ENCODE measurements at places on chromosomes 7 and 10.

- H3K4me1 ChIP-seq: no peaks in the 10 kb centered on the region
- no peaks in the 10 kb centered on the region for H3K36me3 ChIP-seq
- H3K4me3 ChIP-seq: no peak overlapping the region
- no peak overlapping the region for H3K27ac ChIP-seq
Observed at GRCh38 chr10:111506266-111507034, 429.6 kb downstream of the ADRA2A start.

DNA sequence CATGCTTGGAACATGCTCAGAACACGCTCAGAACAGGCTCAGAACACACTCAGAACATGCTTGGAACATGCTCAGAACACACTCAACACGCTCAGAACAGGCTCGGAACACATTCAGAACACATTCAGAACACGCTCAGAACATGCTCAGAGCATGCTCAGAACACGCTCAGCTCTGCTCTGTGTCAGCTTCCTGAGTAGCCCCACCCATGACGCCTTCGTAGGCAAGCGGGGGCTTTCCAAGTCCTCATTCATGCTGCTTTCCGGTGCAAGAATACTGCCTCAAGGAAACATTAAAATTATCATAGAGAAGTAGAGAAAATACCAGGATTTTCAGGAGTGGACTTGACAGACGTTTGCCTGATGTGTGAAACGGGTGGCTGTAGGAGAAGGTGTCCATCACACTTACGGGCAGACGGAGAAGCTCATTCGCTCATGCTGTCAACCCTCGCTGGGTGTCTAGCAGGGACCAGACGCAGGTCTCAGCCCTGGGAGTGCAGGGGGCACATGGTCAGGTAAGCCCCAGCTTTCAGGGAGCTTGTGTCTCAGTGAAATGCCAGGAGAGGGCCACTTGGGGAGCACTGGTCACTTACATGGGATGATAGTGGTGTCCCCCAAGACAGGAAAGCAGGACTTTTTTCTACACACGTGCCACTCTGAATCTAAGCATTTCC, 24.7 kb downstream of the EN2 start:
- H3K27me3 ChIP-seq: peaks cover 41% of the 10 kb centered on the region
- no peak overlapping the region for H3K27ac ChIP-seq
- DNase-seq: no peak
- H3K4me1 ChIP-seq: no peaks in the 10 kb centered on the region
- no peak overlapping the region for H3K4me3 ChIP-seq

GRCh38 chr7:43486634-43487033, 96.3 kb upstream of the STK17A start:
- DNase-seq: no peak
- H3K4me1 ChIP-seq: peaks cover 16% of the 10 kb centered on the region
- H3K4me3 ChIP-seq: no peak overlapping the region
- H3K27ac ChIP-seq: peak overlapping the region; percentile 93
- H3K27me3 ChIP-seq: no peaks in the 10 kb centered on the region

DNA sequence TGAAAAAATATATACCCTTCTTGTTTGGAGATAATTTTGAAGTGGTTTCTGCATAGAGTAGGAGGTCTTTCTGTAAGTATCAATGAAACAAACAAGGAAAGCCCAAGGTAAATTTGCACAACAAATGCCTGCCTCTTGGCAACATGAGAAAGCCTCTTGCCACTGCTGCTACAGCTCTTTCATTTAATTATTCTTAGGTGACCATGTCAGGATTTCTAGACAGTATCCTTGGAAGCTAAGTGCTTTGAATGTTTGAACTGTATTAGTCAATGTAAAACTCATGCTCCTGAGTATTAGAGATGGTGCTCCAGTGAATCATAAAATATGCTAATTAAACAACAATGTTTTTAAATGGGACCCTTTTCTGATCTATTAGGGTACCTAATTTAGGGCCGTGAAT, 81.2 kb upstream of the ITGB1 start:
- no peaks in the 10 kb centered on the region for H3K27me3 ChIP-seq
- H3K36me3 ChIP-seq: no peaks in the 10 kb centered on the region
- DNase-seq: no peak

DNA sequence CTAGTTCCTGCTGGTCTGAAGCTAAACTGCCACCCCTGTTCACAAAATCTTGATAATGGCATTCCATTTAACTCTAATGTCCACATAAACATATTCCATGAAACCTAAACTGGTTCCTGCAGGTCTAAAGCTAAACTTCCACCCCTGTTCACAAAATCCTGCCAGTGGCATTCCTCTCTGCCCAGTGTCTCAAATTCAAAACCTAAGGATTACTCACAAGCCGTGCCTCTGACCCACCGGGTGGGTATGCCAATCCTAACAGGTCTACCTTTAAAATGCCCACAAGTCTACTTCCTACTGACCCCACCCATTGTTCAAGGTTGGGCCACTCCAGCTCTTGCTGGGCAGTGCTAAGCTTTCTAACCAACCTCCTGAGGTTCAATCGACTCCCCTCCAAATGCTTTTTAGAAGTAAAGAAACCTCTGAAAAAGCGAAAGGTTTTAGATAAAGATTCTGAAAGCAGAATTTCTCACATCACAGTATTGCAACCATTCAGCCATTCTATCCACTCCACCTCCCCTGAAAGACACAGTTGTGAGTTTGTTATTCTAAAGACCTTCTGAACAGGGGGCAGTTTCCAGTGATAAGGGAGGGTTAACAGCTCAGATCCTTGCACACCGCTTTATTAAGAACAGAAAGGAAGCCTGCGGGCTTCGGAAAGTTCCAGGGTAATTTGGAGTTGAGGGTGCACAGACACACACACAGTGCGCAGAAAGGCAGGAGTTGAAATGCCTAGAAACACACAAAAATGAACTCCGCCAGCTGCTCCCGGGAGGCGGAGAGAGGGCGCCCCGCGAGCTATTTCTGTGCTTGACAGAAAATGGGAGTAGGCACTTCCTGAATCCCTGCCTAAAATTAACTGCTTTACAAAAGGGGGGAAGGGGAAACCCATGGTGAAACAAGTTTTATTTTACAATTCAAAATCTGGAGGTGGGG, 87.7 kb downstream of the TNS3 start:
- H3K27me3 ChIP-seq: no peaks in the 10 kb centered on the region
- peaks cover 32% of the 10 kb centered on the region for H3K4me1 ChIP-seq
- H3K4me3 ChIP-seq: no peak overlapping the region
- no peak for DNase-seq
- H3K27ac ChIP-seq: no peak overlapping the region

- no peaks in the 10 kb centered on the region for H3K27me3 ChIP-seq
- no peaks in the 10 kb centered on the region for H3K4me1 ChIP-seq
- H3K4me3 ChIP-seq: no peak overlapping the region
- no peak for DNase-seq
Observed at GRCh38 chr10:118394301-118395200, 52.4 kb upstream of the FAM204A start.

GRCh38 chr7:73746378-73746777, 7.8 kb upstream of the ABHD11 start:
- no peak overlapping the region for H3K27ac ChIP-seq
- no peak for DNase-seq
- peaks cover 21% of the 10 kb centered on the region for H3K4me1 ChIP-seq
- H3K4me3 ChIP-seq: no peak overlapping the region
- no peaks in the 10 kb centered on the region for H3K36me3 ChIP-seq
- no peaks in the 10 kb centered on the region for H3K27me3 ChIP-seq

- peaks cover 1% of the 10 kb centered on the region for H3K4me1 ChIP-seq
- no peaks in the 10 kb centered on the region for H3K27me3 ChIP-seq
- no peak for DNase-seq
- no peak overlapping the region for H3K4me3 ChIP-seq
Observed at GRCh38 chr10:17161775-17162174, 32.2 kb upstream of the CUBN start.

DNA sequence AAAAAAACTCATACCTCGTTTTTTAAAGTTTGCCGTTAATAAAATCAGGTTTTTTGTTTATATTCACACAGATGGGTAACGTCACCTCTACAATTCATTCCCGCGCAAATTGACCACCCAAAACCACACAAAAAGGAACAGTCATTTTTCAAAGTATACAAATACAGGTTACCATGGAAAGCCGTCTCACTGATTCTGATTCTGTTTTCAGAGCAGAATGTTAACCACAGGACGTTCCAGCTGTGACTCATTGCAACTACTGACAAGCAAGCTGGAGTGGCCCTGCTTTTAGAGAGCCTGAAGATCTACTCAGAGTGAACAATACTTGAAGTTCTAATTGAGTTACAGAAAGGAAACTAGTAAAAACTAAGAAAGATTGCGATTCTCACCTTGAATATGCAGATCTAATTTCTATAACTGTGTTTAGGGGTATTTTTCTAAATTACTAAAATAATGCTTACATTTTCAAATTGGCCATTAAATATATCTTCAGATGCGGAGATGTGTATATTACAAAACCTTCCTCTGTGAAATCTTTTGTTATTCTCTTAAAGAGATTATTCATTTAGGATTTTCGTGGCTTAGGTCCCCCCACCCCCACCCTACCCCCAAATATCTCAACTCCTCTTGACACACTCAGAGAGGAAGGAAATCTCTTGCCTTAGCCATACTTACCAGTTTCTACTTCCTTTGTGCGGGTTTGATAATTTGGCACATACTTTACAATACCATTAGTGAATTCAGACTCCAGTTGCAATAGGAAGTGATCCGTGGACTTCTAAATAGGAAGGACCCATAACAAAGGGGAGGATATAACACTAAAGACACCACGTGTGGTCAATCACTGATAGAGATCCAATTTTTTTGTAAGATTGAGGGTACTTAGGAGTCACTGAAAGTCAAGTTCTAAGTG, 106.0 kb downstream of the CUBN start:
- peaks cover 7% of the 10 kb centered on the region for H3K4me1 ChIP-seq
- peak overlapping the region; percentile 49 for H3K4me3 ChIP-seq
- no peaks in the 10 kb centered on the region for H3K36me3 ChIP-seq
- H3K27ac ChIP-seq: peak overlapping the region; percentile 91
- no peaks in the 10 kb centered on the region for H3K27me3 ChIP-seq

DNA sequence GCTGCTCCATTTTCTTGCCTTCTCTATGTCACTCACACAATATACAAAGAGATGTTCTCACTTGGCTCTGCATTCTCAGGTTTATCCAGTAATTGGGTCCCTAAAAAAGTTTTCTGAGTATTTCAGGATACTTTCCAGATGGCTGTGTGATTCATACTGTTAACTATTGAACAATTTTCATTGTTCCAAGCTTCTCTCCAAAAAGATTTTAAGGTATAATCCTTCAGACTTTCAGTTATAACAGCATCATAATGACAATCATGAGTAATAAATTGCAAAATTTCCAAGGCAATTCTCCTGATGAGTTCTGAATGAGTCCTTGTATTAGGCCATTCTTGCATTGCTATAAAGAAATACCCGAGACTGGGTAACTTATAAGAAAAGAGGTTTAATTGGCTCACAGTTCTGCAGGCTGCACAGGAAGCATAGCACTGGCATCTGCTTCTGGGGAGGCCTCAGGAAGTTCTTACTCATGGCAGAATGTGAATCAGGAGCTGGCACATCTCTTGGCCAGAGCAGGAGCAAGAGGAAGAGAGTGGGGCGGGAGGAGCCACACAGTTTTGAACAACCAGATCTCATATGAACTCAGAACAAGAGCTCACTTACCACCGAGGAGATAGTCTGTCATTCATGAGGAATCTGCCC, 148.1 kb downstream of the SLC16A9 start:
- DNase-seq: no peak
- no peak overlapping the region for H3K27ac ChIP-seq
- H3K36me3 ChIP-seq: no peaks in the 10 kb centered on the region
- no peaks in the 10 kb centered on the region for H3K4me1 ChIP-seq
- H3K27me3 ChIP-seq: no peaks in the 10 kb centered on the region

GRCh38 chr10:62457196-62457595, 83.0 kb downstream of the ZNF365 start:
- DNase-seq: no peak
- no peak overlapping the region for H3K4me3 ChIP-seq
- no peak overlapping the region for H3K27ac ChIP-seq

GRCh38 chr10:111233439-111233838, 156.6 kb downstream of the ADRA2A start:
- H3K27ac ChIP-seq: no peak overlapping the region
- no peak overlapping the region for H3K4me3 ChIP-seq
- H3K4me1 ChIP-seq: no peaks in the 10 kb centered on the region
- H3K36me3 ChIP-seq: no peaks in the 10 kb centered on the region
- DNase-seq: peak; percentile 2
- no peaks in the 10 kb centered on the region for H3K27me3 ChIP-seq

GRCh38 chr10:26468700-26469099, 30.6 kb downstream of the APBB1IP start:
- H3K27me3 ChIP-seq: no peaks in the 10 kb centered on the region
- peak overlapping the region; percentile 82 for H3K27ac ChIP-seq
- peaks cover 4% of the 10 kb centered on the region for H3K4me1 ChIP-seq
- no peak overlapping the region for H3K4me3 ChIP-seq
- no peak for DNase-seq

DNA sequence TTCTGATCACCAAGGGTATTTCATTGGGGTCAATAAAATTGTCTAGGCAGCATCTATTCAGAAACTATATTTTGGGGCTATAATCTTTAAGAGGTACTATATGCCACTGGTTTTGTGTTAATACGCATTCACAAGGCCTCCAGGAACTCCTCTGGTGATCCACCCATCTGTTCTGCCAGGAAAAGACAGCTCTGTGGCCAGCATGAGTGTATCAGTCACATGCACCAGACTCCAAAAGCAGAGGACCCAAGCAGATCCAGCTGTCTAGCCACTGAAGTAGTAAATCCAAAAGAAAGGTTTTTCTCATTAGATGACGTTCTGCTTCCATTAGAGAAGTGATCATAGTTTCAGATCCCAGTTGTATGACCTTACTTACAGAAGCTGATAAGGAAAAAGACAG, 199.6 kb upstream of the CELF2 start:
- DNase-seq: peak; percentile 19
- H3K4me3 ChIP-seq: no peak overlapping the region
- no peaks in the 10 kb centered on the region for H3K27me3 ChIP-seq
- peaks cover 3% of the 10 kb centered on the region for H3K4me1 ChIP-seq
- no peak overlapping the region for H3K27ac ChIP-seq
